ENCODE measurements at places on chromosomes 13 and 19. TPM values are rescaled to one million over a fixed set of nuclear protein-coding genes. Genes with fewer than 3 reads are reported as not detected.

FIZ1 gene
- total RNA-seq: 2.2 TPM

REXO1 gene
- 66.2 TPM for total RNA-seq

ZNF547 gene
- 1.0 TPM for total RNA-seq

ZNF160 gene
- 48.6 TPM for total RNA-seq

KLK12 gene
- total RNA-seq: not detected

MBD3L3 gene
- not detected for total RNA-seq

NANOS3 gene
- total RNA-seq: not detected

LIN7B gene
- 2.5 TPM for total RNA-seq

F2RL3 gene
- total RNA-seq: 1.7 TPM

PCDH9 gene
- 1.5 TPM for total RNA-seq

ZNF723 gene
- total RNA-seq: not detected

EMP3 gene
- total RNA-seq: 230 TPM

SLC1A6 gene
- total RNA-seq: 0.10 TPM

Data from mononuclear cell (primary cell).